ENCODE measurements at places on chromosomes 2 and 18. TPM values are rescaled to one million over a fixed set of nuclear protein-coding genes. Genes with fewer than 3 reads are reported as not detected.

GRCh38 chr18:74806700-74807416, 209.2 kb downstream of the ZNF407 start:
- no peak for DNase-seq

DNA sequence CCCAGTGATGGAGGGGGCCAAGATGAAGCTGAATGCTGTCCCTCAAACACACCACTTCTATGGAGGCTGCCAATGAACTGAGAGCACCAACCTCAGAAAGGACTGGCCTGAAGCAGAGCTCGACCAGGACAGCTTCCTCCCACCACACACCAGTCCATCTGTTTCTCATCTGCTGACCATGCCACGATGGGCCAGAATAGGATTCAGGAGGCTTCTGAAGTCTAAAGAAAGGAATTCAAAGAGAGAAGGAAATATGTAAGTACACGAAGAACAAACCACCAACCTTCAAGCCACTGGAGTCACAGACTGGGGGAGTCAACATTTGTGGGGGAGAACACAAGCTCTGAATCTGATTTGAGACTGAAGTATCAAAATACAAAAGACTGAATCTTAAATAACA, 157.6 kb upstream of the CCDC68 start:
- DNase-seq: no peak

DNA sequence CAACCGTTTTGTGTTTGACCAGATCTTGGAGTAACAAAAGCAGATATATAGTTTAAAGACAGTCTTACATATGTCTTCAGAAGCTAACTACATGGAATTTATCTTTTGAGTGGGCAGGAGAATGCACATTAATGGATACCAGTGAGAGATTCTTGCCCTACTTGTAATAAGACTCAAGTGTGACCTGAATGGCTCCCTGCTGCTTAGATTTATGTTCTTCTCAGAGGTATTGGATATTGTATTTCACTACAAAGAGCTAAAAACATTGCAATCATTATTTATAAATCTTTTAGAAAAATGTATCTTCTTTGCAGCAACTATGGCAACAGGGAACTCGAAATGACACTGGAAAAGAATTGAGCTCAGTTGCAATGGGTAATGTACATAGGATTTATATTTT, 227.7 kb downstream of the LRRTM4 start:
- no peak for DNase-seq

DNA sequence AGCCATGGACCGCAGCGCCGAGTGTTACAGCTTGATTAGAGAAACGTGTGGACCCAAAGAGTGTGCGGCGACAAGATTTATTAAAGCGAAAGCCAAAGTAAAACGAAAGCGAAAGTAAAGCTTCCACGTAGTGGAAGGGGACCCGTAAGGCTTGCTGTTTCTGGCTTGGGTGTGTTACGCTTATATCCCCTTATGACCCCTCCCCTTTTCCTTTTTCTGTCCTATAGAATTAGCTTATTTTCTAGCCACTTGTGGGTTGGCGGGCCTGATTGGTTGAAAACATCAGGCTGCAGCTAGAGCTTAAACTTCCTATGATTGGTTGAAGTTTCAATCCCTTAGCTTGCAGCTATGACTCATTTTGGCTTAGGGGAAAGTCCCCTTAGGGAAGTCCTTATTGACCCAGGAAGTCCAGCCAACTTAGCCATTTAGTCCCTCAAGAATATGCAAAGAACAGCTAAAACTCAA, 969.7 kb downstream of the DCDC2C start:
- peak; percentile 15 for DNase-seq

DNA sequence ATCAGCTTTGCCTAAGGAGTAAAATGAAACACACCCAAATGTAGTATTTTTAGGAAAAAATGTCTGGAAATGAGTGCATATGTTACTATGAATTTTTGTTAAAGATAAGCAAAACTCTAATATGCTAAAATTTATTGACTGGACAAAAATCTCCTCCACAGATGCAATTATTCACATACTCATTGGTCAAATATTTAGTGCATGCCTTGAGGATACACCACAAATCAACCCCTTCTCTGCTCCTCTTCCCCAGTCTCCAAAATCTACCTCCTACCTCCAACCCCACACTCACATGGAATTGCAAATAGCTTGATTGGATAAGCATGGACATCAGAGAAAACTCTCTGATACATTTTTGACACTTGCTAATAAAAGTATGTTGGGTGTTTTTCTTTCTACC, 95.6 kb upstream of the CDC42EP3 start:
- DNase-seq: no peak

DNA sequence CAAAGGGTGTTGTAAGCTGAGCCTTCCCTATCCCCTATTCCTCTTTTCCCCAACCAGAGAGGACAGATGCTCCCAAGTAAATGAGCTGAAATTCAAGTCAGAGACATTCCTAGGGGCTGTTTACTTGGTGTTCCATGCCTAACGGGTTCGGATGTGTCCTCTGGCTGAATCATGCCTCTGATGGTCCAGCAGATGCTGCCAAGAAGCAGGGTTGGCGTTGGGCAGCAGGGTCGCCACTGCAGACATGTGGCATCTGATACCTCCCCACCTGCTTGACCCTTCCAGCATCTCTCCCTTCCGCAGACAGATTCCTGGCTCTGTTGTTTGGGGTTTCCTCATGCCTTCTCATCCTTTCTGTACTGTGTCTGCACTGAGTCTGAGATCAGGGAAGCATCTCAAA, 108.3 kb downstream of the HNRNPLL start:
- DNase-seq: no peak

GRCh38 chr2:30629866-30630265, 177.4 kb downstream of the CAPN13 start:
- DNase-seq: no peak

- no peak for DNase-seq
Observed at GRCh38 chr2:229539628-229540027, 174.7 kb downstream of the DNER start.

MAL gene
- polyA plus RNA-seq: 271 TPM

CSRNP3 gene
- polyA plus RNA-seq: 10.5 TPM

Data from renal cortex interstitium (tissue), 15 donors.